Hepatic stellate cell (primary cell): ENCODE measurements at places on chromosomes 1 and 21.

DNA sequence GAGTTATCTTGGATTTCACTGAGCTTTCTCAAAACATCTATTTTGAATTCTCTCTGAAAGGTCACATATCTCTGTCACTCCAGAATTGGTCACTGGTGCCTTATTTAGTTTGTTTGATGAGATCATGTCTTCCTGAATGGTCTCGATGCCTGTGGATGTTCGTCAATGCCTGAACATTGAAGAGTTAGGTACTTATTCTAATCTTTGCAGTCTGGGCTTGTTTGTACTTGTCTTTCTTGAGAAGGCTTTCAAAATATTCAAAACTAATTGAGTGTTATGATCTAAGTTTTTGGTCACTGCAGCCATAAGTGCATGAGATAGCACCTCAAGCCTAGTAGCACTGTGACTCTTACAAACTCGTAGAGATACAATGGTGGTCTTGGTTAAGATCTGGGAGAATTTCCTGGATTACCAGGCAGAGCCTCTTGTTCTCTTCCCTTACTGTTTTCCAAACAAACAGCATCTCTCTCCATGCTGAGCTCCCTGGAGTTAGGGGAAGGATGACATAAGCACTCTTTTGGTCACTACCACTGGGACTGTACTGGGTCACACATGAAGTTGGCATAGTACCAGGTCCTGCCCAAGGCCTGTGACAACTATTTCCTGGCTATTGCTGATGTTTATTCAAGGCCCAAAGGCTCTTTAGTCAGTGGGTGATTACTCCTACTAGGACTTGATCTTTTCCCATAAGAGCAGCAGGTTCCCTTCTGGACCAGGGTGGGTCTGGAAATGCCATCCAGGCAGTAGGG is 25.6 kb downstream of the SLC22A15 start:
- no peak for DNase-seq

- DNase-seq, result no peak
Measured at GRCh38 chr1:199101635-199102034, 462.8 kb downstream of the PTPRC start.

DNA sequence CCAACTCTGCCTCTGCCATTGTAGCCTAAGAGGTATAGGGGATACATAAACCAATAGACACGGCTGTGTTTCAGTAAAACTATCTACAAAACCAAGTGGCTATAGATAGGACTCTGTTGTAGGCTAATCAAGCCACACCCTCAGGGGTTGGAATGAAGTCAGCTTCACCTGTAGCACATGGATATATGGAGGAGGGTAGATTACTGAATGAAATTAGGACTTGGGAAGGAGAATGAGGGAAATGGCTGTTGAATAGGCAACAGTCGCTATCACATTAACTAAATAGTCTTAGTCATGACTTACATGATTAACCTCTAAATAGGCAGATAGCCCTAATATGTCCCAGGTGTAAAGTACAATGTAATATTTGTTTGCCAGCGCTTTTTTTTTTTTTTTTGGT is 49.7 kb downstream of the DESI2 start:
- DNase-seq, result no peak

DNA sequence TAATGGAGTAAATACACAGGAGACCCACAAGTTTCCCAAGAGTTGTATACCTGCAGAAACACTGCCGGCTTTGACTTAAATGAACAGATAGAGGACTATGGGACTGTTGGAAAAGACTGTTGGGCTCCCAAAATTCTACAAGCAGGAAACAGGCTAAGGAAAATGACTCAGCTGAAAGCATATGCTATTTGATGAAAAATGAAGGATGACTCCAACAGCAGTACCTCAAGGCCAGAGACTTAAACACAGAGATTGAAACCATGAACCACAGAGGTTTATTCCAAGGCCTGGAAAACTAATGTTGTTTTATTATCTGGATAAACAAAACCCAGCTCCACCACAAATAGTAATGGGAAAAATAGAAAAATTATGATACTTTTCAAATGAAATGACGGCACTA is 187.7 kb downstream of the TNFSF18 start:
- no peak for DNase-seq

- DNase-seq, result no peak
Measured at GRCh38 chr1:242448910-242449645, 75.4 kb downstream of the PLD5 start.

GRCh38 chr1:202281316-202282024 is 60.3 kb downstream of the UBE2T start:
- DNase-seq, result peak; percentile 83

DNA sequence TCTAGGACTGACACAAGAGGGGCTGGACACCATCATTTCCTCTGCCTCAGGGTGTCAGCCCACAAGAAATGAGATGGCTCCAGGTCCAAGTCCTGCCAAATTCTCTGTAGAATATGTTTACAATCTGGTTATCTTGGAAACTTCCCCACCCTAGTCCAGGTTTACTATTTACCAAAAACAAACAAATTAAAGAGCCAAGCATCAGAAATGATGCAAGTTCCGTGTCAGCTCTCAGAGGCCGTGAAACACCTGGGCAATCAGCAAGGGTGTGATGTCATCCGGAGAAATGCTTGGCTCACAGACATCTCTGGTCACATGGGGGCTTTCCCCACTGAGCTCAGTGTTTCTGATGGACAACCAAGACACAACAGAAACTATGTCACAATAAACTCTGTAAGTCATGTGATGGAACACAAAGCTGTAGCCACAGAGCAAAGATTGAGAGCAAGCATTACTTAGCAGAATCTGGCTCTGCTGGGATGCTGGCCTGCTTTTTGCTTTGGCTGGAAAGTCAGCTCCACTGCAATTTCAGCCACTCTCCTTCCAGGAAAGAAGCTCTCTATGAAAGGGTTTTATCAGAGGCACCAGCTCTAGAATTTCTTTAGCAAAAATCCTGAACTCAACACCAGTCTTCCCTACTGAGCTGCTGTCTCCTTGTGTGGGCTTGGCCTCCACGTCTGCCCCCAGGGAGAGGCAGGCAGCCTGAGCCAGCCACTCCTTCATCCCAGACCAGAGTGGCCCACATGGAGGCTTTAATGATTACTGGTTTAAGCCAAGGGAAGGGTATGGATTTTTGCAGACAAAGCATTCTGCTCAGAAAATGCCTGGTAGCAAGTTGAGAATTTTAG is 55.9 kb downstream of the NENF start:
- no peak for DNase-seq

DNA sequence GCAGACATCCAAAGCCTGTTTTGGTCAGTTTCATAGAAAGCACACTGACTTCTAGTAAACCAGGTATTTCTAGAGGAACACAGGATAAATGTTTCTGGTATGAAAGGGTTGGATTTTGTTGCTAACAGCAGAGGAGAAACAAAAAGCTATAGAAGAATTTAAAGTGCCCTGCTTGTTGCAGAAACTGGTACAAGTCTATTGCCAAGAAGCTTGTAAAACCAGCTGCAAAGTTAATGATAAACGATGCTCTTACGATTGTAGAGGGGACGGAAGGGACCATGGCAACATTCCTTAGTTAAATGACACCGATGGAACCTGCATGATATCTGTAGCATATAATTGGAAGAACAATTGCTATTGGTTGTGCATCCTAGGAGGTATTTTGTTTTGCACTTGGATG is 40.1 kb downstream of the SLC35F3 start:
- DNase-seq, result no peak

DNA sequence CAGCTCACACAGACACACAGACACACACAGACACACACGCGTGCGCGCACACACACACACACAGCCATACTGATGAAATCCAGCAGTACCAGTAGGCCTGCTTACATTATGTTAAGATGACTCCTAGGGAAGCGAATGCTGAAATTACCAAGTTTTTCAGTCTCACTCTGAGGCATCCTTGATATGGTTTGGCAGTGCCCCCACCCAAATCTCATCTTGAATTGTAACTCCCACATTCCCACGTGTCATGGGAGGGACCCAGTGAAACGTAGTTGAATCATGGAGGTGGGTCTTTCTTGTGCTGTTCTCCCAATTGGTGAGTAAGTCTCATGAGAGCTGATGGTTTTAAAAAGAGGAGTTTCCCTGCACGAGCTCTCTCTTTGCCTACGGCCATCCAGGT is 64.1 kb downstream of the TIAM1 start:
- no peak for DNase-seq

DNA sequence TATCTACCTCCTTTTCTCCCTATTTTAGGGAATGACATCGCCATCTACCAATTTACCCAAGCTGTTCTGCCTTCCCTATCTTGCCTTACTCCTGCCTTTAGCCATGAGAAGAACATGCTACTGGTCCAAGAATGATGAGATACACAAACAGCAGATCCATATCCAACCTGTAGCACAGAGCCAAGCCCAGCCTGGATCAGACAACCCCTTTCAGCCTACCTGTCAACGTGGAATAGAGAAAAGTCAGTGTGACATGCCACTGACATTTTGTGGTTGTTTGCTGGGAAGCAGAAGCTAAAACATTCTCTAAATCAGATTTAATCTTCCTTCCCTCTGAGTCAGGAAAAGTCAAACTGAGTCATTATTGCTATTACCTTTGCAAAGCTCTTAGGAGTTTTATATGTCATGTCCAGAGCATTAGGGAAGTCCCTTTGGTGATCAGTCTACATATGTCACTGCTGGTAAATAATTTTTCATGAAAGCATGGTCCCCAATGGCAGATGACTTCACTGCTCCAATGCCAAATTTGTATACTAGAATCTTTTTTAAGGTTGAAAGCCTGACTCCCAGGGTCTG is 143.1 kb downstream of the TPR start:
- DNase-seq, result no peak

DNA sequence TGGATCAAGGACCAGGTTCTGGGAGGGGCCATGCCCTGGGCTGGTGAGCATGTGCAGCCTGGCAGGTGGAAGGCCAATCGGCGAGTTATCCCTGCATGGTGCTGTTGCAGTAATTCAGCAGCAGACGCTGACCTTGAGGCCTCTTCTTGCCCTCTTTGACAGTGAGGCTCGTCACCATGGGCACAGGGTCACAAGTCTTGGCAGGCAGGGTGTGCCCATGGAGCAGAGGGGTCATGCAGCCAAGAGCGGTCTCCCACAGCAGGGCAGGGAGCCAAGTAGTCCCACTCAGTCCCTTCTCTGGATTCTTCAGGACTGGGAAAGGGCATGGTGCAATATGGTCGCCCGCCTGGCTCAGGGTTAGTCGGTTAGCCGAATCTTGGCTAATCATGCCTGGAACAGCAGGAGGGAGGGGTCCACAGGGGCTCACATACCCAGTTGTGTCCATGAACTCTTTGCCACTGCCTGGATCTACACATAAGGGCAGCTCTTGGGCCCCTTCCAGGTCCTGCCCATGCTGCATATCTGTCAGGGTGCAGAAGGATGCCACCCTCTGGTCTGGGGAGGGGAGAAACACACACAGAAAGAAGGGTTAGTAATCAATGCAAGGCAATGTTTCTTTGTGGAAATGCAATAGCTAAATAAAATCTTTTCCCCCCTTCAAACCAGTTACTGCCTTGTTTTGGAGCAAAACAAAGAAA is 226.8 kb downstream of the SIPA1L2 start:
- DNase-seq, result no peak

DNA sequence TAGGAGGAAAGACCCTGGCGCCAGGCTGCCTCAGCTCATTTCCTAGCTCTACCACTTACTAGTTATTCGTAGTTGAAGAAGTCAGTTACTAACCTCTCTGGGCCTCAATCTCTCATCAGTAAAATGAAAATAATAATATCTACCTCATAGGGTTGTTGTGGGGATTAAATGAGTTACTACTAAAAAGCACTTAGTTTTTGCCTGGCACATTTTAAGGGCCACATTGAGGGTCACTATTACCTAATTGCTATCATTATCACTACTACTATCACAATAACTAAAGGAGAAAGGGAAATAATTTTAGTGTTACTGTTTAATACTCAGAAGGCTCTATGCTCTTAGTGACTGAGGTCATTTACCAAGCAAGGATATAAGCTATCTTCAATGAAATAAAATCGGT is 25.0 kb downstream of the TRIT1 start:
- DNase-seq, result no peak

- no peak for DNase-seq
Measured at GRCh38 chr1:41508290-41508689, 23.8 kb upstream of the EDN2 start.
